Activated T-cell treated with anti-CD3 and anti-CD28 coated beads for 4 hours (primary cell): ENCODE measurements at places on chromosomes 3 and 15.

DNA sequence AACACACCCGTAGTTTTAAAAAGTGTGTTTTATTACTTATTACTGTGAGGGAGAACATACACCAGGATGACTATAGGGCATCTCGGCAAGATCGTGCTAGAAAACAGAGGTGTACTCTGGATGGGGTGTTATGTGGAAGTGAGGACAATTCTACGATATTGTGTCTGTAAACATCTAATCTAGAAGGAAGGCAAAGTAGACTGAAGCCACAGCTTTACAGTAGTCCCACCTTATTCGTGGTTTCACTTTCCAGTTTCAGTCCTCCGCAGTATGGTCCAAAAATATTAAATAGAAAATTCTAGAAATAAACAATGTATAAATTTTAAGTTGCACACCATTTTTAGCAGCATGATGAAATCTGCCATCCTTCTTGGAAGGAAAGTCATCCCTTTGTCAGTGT is 277.9 kb downstream of the UNC13C start:
- DNase-seq = no peak

GRCh38 chr3:2714834-2715233 is 395.3 kb downstream of the IL5RA start:
- DNase-seq = no peak

DNA sequence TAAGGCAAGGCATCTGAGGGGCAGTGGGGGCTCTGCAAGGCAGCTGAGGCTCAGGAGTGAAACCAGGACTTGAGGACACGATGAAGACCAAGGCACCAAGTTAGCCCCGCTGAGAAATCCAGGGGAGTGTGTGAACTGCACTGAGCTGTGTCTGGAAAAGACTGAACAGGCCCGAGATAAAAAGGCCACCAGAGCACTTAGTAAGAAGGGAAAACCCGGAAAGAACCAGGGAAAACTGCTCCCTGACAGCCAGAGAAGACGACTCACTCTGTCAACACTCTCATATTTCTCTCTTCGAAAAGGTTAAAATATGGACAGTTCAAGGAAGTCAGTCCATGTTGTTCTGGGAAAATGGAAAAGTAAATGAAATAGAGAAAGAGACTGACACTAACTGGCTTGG is 109.0 kb downstream of the SEC22A start:
- DNase-seq = no peak

DNA sequence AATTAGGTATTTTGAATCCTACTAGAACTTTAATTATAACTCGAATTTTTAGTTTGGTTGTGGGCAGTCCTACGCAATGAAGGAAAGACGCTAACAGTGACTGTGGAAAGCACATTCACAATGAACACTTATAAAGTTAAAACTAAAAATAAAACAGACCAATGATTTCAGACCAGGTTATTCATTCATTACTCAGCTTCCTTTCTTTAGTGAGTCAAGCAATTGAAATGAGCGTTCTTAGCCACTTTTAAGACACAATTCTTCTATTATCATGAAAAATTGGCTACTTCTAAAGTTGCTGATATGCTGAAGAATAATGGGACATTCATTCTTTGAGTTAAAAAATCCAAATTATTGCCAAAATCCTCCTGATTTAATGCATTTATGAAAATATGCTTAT is 66.0 kb upstream of the CMSS1 start:
- DNase-seq = no peak

GRCh38 chr15:63891768-63892133 is 58.0 kb upstream of the HERC1 start:
- no peak for DNase-seq
